Caco-2 (cell line): ENCODE measurements at places on chromosomes 3 and 15. TPM values are rescaled to one million over a fixed set of nuclear protein-coding genes. Genes with fewer than 3 reads are reported as not detected.

The SKOR1 gene
- not detected in 2 replicates for total RNA-seq

The GOLGA6B gene
- total RNA-seq, result not detected in 2 replicates

The GOLGA6D gene
- not detected in 2 replicates for total RNA-seq

The CELF6 gene
- total RNA-seq, result not detected in 2 replicates

The PDZRN3 gene
- total RNA-seq, result 12.5 and 13.6 TPM in 2 replicates

The FES gene
- 1.7 and 1.8 TPM in 2 replicates for total RNA-seq

The MORF4L1 gene
- 424 and 426 TPM in 2 replicates for total RNA-seq

GRCh38 chr3:165103616-165104015, 25.3 kb upstream of the SI start:
- DNase-seq, result no peak
- H3K36me3 ChIP-seq, result no peaks in the 10 kb centered on the region
- H3K27me3 ChIP-seq, result no peaks in the 10 kb centered on the region
- no peak overlapping the region for H3K27ac ChIP-seq
- H3K4me1 ChIP-seq, result no peaks in the 10 kb centered on the region

DNA sequence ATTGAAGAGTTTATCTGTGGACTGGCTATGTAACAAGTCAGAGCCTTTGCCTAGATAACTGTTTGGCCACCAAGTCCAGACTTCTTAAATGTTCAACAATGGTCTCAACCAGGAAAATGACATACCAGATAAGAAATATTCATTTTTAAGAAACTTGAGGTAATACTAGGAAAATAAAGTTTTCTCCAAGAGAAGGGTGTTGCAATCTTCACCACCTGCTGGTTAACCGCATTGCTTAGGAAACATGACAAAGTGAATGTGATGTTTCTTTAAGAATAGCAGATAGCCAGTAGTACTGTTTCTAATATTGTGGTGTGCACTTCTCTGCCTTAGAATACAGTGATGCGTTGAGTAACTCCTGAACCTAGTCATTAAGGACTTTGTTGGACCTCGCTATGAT, 321.5 kb upstream of the CADM2 start:
- no peaks in the 10 kb centered on the region for H3K4me1 ChIP-seq
- no peaks in the 10 kb centered on the region for H3K36me3 ChIP-seq
- H3K27ac ChIP-seq, result no peak overlapping the region
- no peak for DNase-seq
- H3K4me3 ChIP-seq, result no peak overlapping the region

DNA sequence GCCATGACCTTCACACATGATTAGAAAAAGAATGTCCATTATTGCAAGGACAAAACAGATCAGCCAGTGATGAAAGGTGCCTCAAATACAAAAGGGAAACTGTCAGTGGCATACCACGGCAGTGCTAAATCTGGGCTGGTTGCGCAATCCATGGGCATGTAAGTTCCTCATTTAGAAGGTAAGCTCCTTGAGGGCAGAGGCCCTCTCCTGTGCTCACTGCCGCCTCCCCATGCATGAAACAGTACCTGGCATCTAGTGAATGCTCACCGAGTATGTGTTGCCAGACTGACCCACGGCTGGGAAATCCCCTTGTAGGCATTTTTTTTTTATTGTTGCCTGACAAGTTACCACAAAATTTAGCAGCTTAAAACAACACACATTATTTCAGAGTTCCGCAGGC, 312.1 kb upstream of the CHRM5 start:
- H3K27ac ChIP-seq, result no peak overlapping the region
- no peaks in the 10 kb centered on the region for H3K36me3 ChIP-seq
- no peak for DNase-seq
- no peaks in the 10 kb centered on the region for H3K27me3 ChIP-seq

DNA sequence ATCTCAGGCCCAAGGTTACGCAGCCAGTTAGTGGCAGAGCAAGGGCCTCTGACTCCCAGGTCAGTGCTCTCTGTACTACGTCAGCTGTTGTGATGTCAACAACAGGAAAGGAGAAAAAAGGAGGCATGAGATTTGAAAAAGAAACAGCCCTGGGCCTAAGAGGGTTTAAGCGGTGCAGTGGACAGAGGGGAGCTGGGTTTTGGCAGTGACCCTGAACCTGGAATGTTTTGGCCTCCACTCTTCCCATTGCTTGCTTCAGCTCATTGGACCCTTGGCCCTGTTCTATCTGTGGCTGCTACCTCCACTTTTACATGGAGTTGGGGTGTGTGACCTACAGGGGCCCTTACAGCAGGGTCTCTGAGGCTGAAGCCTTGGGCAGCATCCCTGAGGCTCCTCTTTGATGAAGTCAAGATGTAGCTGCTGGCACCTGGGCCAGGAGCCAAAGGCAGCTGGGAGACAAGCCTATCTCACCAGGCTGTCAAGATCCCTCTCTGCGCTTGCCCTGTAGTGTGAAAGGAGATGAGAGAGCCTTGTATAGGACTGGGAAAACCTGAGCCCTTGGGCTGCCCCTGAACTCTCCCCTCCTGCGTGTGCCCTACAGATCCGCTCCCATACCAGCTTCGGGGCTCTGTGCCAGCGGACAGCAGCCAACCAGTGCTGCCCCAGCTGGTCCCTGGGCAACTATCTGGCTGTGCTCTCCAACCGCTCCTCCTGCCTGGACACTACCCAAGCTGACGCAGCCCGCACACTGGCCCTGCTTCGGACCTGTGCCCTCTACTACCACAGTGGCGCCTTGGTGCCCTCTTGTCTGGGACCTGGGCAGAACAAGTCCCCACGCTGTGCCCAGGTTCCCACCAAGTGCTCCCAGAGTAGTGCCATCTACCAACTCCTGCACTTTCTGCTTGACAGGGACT, 8.7 kb downstream of the DISP2 start:
- no peak overlapping the region for H3K27ac ChIP-seq
- H3K27me3 ChIP-seq, result no peaks in the 10 kb centered on the region
- no peaks in the 10 kb centered on the region for H3K4me1 ChIP-seq
- no peak for DNase-seq
- no peak overlapping the region for H3K4me3 ChIP-seq

- H3K27ac ChIP-seq, result no peak overlapping the region
- no peaks in the 10 kb centered on the region for H3K27me3 ChIP-seq
- no peaks in the 10 kb centered on the region for H3K36me3 ChIP-seq
- DNase-seq, result no peak
Measured at GRCh38 chr3:120071259-120071658, 23.0 kb downstream of the GSK3B start.

DNA sequence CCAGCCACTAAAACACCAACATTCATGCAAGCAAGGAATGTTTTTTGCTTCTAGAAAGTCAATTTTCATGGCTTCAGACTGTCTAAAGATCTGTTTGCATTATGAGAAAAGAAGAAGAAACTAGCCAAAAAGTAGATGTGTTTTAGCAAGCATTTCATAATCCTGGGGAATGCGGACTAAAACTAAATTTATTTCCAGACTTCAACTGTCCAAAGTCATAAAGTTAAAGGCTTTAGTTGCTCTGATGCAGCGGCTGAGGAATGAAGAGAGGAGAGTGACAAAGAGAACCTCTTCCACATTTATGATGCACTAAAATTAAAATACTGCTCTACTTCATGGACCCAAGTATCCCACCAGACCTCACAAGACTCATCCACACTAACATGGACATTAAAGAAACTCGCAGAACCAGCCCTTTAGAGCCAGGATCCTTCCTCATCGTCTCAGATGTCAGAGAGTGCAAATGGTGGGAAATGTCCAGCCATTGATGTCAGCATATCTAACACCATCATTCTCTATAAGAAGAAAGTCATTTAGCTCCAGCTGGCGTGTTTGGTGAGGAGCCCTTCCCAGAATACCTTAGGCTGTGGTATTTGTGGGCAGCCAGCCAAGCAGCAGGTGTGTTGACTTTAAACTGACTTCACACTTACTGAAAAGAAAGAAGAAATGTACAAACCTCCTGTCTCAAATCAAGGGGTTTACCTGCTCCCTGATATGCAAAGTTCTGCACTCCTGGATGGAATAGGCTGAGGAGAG, 17.4 kb downstream of the FYCO1 start:
- no peaks in the 10 kb centered on the region; the same call in none of the 2 replicates for H3K36me3 ChIP-seq
- no peak overlapping the region for H3K27ac ChIP-seq
- no peaks in the 10 kb centered on the region for H3K27me3 ChIP-seq
- H3K4me3 ChIP-seq, result no peak overlapping the region
- H3K4me1 ChIP-seq, result no peaks in the 10 kb centered on the region

DNA sequence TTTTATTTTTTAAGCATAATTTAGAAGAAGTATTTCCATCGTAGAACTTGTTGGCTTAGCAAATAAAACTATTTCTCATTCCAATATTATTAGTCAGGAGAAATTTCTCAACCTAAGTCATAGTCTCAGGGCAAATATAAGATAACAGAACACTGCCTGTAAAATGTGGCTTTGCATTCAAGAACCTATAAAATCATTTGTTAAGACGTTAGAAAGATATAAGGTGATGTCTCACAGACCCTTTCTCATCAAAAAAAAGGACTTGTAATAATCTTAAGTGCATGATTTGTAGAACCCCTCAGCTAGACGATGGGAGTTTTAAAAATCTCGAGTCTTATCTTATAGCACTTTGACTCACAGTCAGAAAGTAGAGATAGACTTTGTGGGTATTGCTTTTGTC, 314.7 kb upstream of the CFAP20DC start:
- no peak for DNase-seq
- H3K27ac ChIP-seq, result no peak overlapping the region
- no peaks in the 10 kb centered on the region for H3K36me3 ChIP-seq
- H3K4me3 ChIP-seq, result no peak overlapping the region
- H3K27me3 ChIP-seq, result no peaks in the 10 kb centered on the region

DNA sequence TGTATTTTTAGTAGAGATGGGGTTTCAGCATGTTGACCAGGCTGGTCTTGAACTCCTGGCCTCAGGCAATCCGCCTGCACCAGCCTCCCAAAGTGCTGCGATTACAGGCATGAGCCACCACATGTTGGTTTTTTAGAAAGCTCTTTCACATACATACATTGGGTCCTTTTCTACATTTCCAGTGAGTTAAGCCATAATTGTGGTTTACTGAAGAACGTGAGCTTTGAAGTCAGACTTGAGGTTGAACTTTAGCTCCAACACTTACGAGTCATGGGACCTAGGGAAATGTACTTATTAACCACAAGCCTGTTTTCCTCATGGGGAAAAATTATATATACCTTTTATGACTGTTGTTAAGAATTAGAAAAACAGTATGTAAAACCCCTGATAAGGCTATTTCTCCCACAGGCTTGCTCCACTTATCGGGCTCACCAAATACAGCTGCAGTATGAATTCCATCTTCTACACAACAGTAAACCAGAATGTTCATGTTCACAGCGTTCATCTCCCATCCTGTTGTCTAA, 39.0 kb downstream of the GPR160 start:
- DNase-seq, result no peak
- H3K27ac ChIP-seq, result peak overlapping the region; percentile 4
- no peak overlapping the region for H3K4me3 ChIP-seq
- no peaks in the 10 kb centered on the region for H3K27me3 ChIP-seq
- H3K4me1 ChIP-seq, result peaks cover 44% of the 10 kb centered on the region

DNA sequence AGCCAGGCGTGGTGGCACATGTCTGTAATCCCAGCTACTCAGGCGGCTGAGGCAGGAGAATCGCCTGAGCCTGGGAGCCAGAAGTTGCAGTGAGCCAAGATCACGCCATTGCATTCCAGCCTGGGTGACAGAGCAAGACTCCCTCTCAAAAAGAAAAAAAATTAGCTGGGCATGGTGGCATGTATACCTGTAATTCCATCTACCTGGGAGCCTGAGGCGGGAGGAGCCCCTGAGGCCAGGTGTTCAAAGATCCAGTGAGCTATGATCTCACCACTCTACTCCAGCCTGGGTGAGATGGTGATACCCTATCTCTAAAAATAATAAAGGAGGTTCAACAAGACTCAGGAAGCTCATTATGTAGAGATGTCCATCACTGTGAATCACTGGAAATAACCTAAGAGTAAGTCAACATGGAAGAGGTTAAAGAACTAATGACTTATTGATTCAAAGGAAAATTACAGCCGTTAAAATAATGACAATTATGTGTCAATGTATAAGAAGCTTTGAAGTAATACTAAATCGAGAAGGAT, 19.8 kb upstream of the RAB7A start:
- no peak overlapping the region for H3K4me3 ChIP-seq
- DNase-seq, result no peak
- H3K4me1 ChIP-seq, result peaks cover 10% of the 10 kb centered on the region
- no peaks in the 10 kb centered on the region for H3K36me3 ChIP-seq
- H3K27me3 ChIP-seq, result no peaks in the 10 kb centered on the region

DNA sequence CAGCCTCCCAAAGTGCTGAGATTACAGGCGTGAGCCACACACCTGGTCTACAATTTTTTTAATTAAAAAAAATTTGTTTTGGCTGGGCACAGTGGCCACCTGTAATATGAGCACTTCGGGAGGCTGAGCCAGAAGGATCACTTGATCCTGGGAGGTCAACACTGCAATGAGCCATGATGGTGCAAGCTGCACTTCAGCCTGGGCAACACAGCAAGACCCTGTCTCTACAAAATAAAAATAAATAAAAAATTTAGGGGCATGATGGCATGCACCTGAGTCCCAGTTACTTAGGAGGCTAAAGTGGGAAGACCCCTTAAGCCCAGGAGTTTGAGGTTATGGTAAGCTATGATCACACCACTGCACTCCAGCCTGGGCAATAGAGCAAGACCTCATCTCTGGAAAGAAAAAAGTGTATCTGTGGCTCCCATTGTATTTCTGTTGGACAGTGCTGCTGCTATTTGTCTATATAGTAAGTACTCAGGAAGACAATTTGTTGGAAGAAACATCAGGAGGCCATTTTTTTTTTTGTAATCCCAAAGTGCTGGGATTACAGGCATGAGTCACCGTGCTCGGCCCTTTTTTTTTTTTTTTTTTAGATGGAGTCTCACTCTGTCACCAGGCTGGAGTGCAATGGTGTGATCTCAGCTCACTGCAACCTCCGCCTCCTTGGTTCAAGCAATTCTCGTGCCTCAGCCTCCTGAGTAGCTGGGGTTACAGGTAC, 27.5 kb upstream of the SH3BP5 start:
- H3K27me3 ChIP-seq, result no peaks in the 10 kb centered on the region
- no peak for DNase-seq

DNA sequence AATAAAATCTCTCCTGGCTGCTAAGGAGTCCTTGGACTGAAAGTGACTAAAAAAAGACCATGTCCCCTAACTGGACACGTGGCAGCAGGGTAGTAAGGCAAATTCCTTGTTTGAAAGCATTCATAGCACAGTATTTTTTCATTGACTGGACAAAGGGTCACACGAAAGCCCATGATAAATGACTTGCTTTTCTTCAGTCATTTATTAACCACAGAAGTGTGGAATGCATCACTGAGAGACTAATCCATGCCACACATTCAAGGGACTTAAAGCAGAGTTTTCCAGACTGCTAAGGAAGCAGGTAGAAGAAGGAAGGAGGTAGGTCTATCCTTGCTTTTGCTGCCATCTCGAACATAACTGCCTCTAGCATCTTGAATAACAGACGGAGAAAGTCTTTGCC, 31.2 kb downstream of the CASR start:
- H3K4me3 ChIP-seq, result no peak overlapping the region
- no peak overlapping the region for H3K27ac ChIP-seq
- H3K4me1 ChIP-seq, result no peaks in the 10 kb centered on the region
- H3K27me3 ChIP-seq, result no peaks in the 10 kb centered on the region
- no peak for DNase-seq

DNA sequence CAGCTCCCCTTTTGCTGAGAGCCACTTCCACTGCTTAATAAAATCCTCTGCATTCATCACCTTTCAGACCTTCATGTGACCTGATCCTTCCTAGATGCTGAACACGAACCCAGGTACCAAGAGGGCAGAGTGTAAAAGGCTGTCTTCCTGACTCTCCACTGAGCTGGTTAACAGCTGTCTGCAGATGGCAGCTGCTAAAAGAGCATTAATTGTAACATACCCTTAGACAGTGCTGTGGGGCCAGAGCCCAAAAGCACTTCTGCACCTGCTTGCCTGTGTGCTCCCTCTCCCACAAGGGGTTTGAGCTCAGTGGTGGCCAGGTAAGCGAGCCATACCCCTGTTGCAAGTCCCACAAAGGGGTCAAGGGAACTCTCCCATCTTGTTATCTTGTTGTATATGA, 187.3 kb downstream of the UBE2E2 start:
- no peak for DNase-seq
- no peak overlapping the region for H3K4me3 ChIP-seq
- no peaks in the 10 kb centered on the region for H3K27me3 ChIP-seq
- H3K36me3 ChIP-seq, result no peaks in the 10 kb centered on the region
- no peak overlapping the region for H3K27ac ChIP-seq
